Fibroblast of lung (primary cell): ENCODE measurements at places on chromosomes 4 and X. TPM values are rescaled to one million over a fixed set of nuclear protein-coding genes. Genes with fewer than 3 reads are reported as not detected.
A peak's percentile ranks its signal among the peaks of the same experiment; 100 is the strongest.

- H3K36me3 ChIP-seq = no peaks in the 10 kb centered on the region
- no peak overlapping the region for H3K27ac ChIP-seq
- peak; percentile 19 for DNase-seq
- no peaks in the 10 kb centered on the region for H3K27me3 ChIP-seq
These were observed 626 bp downstream of the JADE3 start for GRCh38 chrX:46912603-46913491.

- no peaks in the 10 kb centered on the region for H3K36me3 ChIP-seq
- H3K4me1 ChIP-seq = no peaks in the 10 kb centered on the region
- no peak overlapping the region for H3K4me3 ChIP-seq
- no peak for DNase-seq
- H3K27me3 ChIP-seq = no peaks in the 10 kb centered on the region
These were observed 15.1 kb downstream of the PRSS48 start for GRCh38 chr4:151292038-151292437.

DNA sequence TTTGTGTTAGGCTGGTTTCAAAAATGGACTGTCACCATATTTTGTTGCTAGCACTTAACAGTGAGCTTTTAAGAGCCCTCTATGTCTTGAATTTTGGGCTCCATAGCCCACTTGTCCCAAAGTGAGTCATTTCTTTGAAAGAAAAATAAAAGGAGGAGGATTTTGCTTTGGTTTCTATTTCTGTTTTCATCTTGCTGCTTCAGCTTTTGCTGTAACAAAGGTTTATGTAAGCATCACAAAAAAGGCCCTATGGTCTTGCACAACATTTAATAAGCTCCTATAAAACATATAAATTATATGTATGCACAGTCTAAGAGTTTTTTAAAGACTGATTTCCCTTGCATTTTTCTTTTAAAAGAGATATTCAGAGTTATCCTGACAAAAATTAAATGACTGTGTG lies 105.2 kb downstream of the PHOX2B start:
- H3K4me1 ChIP-seq = no peaks in the 10 kb centered on the region
- H3K27me3 ChIP-seq = no peaks in the 10 kb centered on the region
- DNase-seq = peak; percentile 21
- H3K36me3 ChIP-seq = no peaks in the 10 kb centered on the region

The TRIM75 gene
- polyA plus RNA-seq = not detected in 2 replicates

- H3K36me3 ChIP-seq = no peaks in the 10 kb centered on the region
- H3K4me3 ChIP-seq = no peak overlapping the region
- no peak overlapping the region for H3K27ac ChIP-seq
- no peaks in the 10 kb centered on the region for H3K4me1 ChIP-seq
- H3K27me3 ChIP-seq = no peaks in the 10 kb centered on the region
These were observed 80.5 kb downstream of the TBC1D9 start for GRCh38 chr4:140675599-140676231.

- H3K4me3 ChIP-seq = no peak overlapping the region
- H3K4me1 ChIP-seq = peaks cover 9% of the 10 kb centered on the region
- H3K36me3 ChIP-seq = no peaks in the 10 kb centered on the region
- DNase-seq = peak; percentile 62
- no peak overlapping the region for H3K27ac ChIP-seq
These were observed 110.3 kb downstream of the SHROOM3 start for GRCh38 chr4:76545226-76545884.

The PPP2R2C gene
- polyA plus RNA-seq = 0.10 and 0.17 TPM in 2 replicates

The SOD3 gene
- 17.2 and 19.6 TPM in 2 replicates for polyA plus RNA-seq

- no peak overlapping the region for H3K4me3 ChIP-seq
- no peaks in the 10 kb centered on the region for H3K36me3 ChIP-seq
- no peaks in the 10 kb centered on the region for H3K27me3 ChIP-seq
These were observed 300.1 kb upstream of the DDX53 start for GRCh38 chrX:22699581-22700091.
